Mammary epithelial cell (primary cell): ENCODE measurements at places on chromosomes 11 and 22. TPM values are rescaled to one million over a fixed set of nuclear protein-coding genes. Genes with fewer than 3 reads are reported as not detected.

The MYEOV gene
- polyA plus RNA-seq, result 0.59 TPM

The DRD4 gene
- polyA plus RNA-seq, result not detected

The CALCA gene
- not detected for polyA plus RNA-seq

The EMID1 gene
- not detected for polyA plus RNA-seq

The ANKRD42 gene
- 3.6 TPM for polyA plus RNA-seq

The MMP11 gene
- 0.26 TPM for polyA plus RNA-seq

The GGTLC3 gene
- not detected for polyA plus RNA-seq

The XKR3 gene
- not detected for polyA plus RNA-seq

The APOC3 gene
- not detected for polyA plus RNA-seq

The KRTAP5-10 gene
- not detected for polyA plus RNA-seq

The GSTT2 gene
- polyA plus RNA-seq, result 0.31 TPM

The APOL1 gene
- polyA plus RNA-seq, result 0.34 TPM

The OR4C11 gene
- polyA plus RNA-seq, result not detected

The ZNF215 gene
- polyA plus RNA-seq, result 3.1 TPM

The MAPK8IP1 gene
- polyA plus RNA-seq, result 3.2 TPM

The SYT12 gene
- 1.1 TPM for polyA plus RNA-seq

The FREY1 gene
- 0.24 TPM for polyA plus RNA-seq

The KCTD21 gene
- 9.2 TPM for polyA plus RNA-seq

The KLHDC7B gene
- 0.01 TPM for polyA plus RNA-seq

The PIWIL4 gene
- polyA plus RNA-seq, result 0.17 TPM

The KCNK4 gene
- not detected for polyA plus RNA-seq

The P2RX3 gene
- not detected for polyA plus RNA-seq

The ROM1 gene
- polyA plus RNA-seq, result 2.1 TPM

The OR56A5 gene
- polyA plus RNA-seq, result not detected
